D721Med (cell line): ENCODE measurements at places on chromosomes 11 and 22.

GRCh38 chr11:57179681-57180080, 2.1 kb upstream of the LRRC55 start:
- no peak for DNase-seq

GRCh38 chr11:88206751-88207150, 31.5 kb upstream of the RAB38 start:
- no peak for DNase-seq

DNA sequence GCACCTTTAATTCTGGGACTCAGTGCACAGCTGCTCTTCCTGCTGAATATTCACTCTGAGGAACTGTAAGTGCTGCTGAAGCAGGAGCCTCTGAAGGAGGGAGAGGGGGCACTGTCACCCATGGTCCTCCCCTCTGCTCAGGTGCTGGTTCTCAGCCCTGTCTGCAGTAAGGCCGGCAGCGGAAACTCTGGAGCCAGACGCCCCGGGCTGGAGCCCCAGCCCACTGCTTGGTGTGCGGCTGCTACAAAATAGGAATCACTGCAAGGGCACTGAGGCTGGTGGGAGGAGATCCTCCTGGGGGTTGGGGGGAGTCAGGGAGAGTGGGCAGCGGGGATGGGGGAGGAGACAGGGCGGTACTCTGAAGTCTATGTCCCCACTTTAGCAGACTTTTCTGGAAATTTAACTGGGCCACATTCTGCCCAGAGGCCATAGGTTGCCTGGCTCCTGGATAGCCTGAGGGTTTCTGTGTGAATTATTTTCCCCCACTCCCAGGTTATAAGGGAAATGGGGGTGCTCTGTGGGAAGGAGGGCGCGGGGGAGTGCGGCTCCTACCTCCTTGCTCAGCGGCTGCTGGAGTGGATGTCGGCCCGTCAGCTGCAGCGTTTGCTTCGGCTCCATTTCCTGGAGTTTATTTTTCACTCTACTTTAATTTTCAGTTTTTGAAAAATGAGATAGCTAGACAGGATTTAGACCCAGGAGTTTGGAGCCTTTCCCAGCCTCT, 33.6 kb downstream of the TBC1D22A start:
- no peak for DNase-seq

GRCh38 chr11:8775734-8776133, 93.1 kb downstream of the RPL27A start:
- no peak for DNase-seq

DNA sequence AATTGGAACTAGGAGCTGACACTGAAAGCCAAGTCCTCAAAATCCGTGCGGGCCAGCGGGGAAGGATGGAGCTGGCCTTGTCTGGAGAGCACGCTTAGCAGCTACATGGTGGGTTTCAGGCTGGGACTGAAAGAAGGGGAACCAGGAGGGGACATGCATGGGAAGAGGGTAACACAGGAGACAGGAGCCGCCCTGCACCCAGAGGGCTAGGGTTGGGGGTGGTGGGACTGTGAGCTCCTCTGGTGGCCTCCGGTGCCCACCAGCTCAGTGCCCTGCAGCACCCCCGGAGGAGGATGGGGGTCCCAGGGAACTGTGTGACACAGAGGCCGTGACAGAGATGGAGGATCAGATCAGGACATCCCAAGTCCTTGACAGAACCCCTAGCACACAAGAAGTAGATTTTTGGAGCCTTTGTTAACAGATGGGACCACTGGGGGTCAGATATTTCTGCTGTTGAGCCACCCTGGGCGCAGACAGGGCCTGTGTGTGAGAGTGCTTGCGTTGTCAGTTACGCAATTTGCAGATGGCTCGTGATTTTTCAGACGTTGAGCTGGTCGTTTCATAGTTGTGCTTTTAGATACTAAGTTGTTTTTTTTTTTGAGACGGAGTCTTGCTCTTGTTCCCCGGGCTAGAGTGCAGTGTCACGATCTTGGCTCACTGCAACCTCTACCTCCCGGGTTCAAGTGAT, 21.3 kb upstream of the GRAMD4 start:
- DNase-seq: no peak
